ENCODE measurements at places on chromosomes 1 and 21. TPM values are rescaled to one million over a fixed set of nuclear protein-coding genes. Genes with fewer than 3 reads are reported as not detected.

The GSTM4 gene
- total RNA-seq, result 3.7 TPM

The CRP gene
- total RNA-seq, result not detected

The FMN2 gene
- total RNA-seq, result 60.7 TPM

The CLDN14 gene
- not detected for total RNA-seq

The SUSD4 gene
- 16.7 TPM for total RNA-seq

The GATAD2B gene
- 15.5 TPM for total RNA-seq

The FCGR2B gene
- 0.41 TPM for total RNA-seq

The CELA2B gene
- total RNA-seq, result not detected
